ENCODE measurements at places on chromosomes 5 and 9. TPM values are rescaled to one million over a fixed set of nuclear protein-coding genes. Genes with fewer than 3 reads are reported as not detected.

FST gene
- total RNA-seq, result 12.7 TPM

DNA sequence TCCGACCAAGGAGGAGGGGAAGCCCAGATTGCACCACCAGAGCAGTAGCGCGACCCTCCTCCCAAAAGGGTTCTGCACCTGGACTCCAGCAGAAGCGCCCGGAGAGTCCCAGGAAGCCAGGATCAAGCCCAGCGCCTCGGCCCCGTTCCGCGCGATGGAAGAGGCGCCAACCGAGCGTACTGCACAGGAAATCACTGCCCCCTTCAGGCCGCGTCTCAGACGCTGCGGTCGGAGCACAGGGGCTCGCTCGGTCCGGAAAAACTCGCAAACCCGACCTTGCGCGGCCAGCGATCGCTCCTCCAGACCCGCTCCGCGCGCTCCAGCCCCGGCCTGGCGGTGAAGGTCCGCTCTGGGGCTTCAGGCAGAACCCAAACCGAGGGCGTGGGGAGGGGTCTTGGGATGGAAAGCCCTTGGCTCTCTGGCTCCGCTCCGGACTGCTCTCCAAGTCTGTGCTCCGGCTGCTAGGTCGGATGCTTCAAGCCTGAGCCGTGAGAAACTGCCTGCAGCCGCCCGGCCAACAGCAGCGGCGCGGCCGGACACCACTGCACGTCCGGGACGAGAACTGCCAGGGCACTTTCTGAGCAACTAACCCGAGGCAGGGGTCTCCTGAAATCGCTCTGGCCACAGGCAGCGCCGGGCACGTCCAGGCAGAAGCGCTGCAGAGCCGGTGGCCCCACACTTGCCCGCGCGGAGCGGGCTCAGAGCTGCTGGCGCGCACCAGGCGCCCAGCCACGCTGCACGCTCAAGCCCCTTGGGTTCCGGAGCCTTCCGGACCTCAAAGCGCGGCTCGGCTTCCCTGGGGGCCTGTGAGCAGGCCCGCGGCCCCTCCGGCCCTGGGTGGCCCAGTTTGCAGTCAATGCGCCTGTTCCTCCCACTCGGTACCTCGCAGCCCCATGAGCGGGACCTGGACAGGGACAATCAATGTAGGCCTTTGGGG lies 1.3 kb downstream of the GABBR2 start:
- peaks cover 7% of the 10 kb centered on the region for H3K4me1 ChIP-seq
- no peaks in the 10 kb centered on the region for H3K36me3 ChIP-seq
- H3K27ac ChIP-seq, result no peak overlapping the region
- peaks cover 86% of the 10 kb centered on the region for H3K27me3 ChIP-seq

PPP1R2B gene
- not detected for total RNA-seq

DNA sequence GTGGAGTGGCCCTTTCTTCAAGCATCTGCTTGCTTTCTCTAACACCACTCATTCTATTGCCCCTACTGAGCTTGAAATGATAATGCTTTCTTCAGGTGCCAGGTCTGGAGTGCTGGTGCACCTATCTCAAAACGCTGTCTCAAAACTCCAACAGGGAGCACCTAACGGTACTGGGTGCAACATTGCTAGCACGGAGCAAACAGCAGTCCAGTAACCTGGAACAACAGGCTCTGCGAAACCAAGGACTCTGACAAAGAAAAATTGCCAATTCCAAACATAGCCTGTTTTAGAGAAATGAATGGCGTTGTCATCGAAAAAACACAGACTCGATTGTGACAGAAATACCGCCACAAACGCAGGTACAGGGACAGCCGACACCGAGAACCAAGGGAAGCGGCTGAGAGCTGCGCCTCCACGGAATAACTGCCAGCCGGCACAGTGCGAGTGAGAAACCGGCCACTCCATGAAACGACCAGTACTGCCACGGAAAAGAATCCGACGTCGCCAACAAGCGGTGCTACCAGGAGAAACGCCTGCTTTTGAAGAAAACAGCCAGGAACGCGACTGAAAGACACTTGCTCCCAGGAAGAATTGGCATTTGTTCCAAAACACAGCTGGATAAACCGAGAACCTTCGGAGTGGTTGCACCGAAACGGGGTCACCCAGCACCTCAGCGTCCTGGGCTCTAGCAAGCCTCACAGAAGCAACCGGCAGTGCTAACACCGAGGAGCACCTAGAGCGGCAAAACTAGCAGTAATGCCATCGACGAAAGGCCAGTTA lies 3.1 kb downstream of the ANXA2R start:
- peak overlapping the region; percentile 30 for H3K4me3 ChIP-seq
- DNase-seq, result no peak
- H3K36me3 ChIP-seq, result no peaks in the 10 kb centered on the region
- peak overlapping the region; percentile 67 for H3K27ac ChIP-seq
- H3K27me3 ChIP-seq, result peaks cover 87% of the 10 kb centered on the region
- H3K4me1 ChIP-seq, result peaks cover 26% of the 10 kb centered on the region

GRCh38 chr9:14924230-14925219 lies 14.3 kb upstream of the FREM1 start:
- no peaks in the 10 kb centered on the region for H3K27me3 ChIP-seq
- peaks cover 67% of the 10 kb centered on the region for H3K4me1 ChIP-seq
- no peak overlapping the region for H3K4me3 ChIP-seq
- H3K27ac ChIP-seq, result peak overlapping the region; percentile 52
- peaks cover 1% of the 10 kb centered on the region for H3K36me3 ChIP-seq
- DNase-seq, result no peak
